ENCODE measurements at places on chromosomes 4 and X. TPM values are rescaled to one million over a fixed set of nuclear protein-coding genes. Genes with fewer than 3 reads are reported as not detected.

Gene ATP2B3
- not detected for total RNA-seq

Gene NXF3
- total RNA-seq = under 0.01 TPM

Gene MAN2B2
- total RNA-seq = 15.1 TPM

Gene MUC7
- total RNA-seq = not detected

Gene ARHGAP6
- 4.4 TPM for total RNA-seq

All from regular cardiac myocyte (primary cell).